ENCODE measurements at places on chromosomes 6 and 20.

DNA sequence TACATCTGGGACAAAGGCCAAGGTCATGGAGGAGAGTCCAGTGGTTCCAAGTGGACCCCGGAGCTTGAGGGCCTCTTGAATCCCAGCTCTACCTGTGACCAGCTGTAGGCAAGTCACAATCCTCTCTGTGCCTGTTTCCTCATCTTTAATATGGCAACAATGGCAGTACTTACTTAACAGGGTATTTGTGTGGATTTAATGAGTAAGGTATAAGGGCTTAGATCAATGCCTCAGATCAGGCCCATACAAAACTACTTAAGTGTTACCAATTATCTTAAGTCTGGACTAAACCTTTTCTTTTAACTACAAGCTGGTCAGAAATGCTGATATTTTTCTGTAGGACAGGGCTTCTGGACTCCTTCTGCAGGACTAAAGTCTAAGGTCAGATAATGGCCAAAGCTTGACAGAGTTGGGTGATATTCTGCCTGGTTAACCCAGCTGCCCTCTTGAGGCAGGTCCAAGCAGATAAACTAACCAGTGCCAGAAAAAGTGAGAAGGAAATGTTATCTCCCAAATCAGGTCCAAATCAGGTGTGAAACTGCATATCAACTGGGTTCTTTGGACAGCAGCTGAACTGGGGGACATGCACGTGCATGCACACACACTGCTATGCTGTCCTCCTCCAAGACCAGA is 2.2 kb downstream of the SULF2 start:
- no peak for DNase-seq

- no peak for DNase-seq
Measured at GRCh38 chr20:49877386-49877921, 37.9 kb downstream of the SPATA2 start.

GRCh38 chr6:80530103-80530502 is 423.6 kb downstream of the BCKDHB start:
- no peak for DNase-seq

DNA sequence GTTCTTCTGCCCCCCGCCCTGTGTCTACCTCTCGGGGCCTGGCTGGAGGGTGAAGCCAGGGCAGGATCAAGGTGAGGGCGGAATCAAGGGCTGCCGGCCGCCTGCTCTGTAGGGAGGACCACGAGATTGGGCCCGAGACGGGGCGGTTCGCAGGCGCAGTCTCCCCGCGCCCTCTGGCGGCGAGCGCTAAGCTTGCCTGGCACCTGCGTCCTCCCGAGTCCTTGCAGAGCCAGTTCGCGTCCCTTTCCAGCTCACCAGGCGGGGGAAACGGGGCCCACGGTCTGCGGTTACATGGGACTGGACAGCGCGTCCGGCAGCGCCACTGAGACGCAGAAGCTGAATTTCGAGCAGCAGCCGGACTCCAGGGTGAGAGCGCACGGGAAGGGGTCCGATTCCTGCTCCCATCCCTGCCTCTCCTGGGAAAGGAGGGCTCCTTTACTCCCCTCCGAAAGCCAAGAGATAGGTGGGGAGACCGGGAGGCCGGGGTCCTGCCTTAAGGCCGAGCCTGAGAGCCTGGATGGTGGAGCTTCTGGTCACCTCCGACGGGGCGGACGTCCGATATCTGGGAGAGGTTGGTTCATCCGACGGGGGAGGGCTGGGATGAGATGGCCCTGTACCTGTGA is 3.6 kb upstream of the MATN4 start:
- peak; percentile 70 for DNase-seq

DNA sequence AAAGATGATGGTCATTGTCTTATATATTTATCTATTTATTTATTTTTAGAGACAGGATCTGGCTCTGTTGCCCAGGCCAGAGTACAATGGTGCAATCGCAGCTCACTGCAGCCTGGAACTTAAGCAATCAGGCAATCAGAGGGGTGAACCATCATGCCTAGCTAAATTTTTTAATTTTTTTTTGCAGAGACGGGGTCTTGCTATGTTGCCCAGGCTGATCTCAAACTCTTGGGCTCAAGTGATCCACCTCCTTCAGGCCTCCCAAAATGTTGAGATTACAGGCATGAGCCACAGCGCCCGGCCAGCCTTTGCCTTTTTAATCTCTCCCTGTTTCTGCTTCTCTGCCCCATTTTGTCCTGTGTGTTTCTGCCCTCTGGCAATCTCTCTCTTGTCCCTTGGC is 102.2 kb downstream of the NCR2 start:
- no peak for DNase-seq

DNA sequence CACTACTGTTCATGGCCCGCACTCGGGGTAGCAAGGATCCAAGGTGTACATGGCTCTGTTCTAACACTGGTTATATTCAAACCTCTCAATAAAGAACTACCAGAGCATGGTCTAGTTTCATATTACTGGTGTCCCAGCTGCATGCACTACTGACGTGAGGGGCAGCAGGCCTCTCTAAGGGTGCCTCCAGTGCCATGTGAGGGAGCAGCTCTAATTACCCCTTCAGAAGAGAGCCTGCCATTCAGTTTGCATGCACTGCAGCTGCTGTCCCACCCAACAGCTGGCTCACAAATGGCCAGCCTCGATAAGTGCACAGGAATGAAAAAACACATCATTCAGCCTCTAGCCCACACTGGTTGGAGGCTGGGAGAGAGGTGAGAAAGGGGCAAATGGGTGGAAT is 85.2 kb downstream of the SMLR1 start:
- DNase-seq: no peak

- no peak for DNase-seq
Measured at GRCh38 chr6:56505512-56506260, 137.0 kb downstream of the DST start.

DNA sequence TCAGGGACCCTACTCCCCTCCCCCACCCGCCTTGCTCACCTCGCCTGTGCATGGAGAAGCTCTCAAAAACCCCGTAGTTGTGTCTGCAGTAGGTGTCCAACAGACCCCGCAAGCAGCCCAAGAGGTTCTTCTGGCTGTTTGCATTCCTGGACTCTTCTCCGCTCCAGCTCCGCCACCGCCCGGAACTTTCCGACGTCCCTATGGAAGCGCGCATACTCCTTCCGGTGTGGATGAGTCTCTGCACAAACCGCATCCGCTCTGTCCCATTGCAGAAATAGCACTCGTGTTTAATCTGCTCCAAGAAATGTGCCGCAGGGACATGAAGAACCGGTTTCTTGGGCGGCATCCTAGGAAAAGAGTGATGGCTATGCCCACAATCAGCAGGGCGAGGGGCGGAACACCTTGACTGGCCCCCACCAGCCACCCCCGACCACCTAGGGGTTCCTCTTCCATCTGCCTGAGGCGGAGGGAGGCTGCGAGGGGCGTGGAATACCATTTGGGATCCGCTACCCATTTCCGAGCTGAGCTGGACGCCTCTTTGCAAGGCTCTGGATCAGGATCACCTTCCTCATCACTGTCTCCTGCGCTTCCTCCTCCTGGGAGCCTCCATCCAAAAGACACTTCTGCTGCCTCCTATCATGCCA is 20.2 kb downstream of the HLA-DRA start:
- DNase-seq: no peak

DNA sequence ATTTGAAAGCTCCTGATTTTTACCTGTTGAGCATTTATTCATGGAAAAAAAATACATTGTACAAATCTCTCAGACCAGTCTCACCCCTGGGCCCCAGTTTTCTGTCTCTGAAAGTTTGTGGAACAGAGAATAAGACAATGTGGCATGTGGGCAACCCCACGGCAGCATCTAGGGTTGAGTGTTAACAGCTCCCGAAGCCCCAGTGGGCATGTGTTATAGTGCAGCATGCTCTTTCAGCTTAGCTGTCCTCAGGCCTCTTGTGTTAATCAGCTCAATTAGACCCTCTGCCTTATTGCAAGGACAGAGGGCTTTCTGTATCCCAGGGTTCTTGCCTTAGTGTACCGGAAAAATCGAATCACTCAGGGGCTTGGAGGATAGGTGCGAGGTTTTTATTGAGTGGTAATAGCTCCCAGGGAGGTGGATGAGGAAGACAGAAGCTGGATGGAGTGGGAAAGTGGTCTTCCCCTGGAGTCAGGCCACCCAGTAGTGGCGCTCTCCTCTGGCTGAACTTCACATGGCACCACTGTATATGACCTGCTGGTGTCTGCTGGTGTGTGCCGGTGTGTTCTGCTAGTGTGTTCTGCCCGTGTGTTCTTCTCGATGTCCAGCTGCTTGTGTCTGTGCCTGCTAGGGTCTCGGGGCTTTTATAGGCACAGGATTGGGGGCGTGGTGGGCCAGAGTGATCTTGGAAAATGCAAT is 382.8 kb downstream of the EPM2A start:
- DNase-seq: no peak

- no peak for DNase-seq
Measured at GRCh38 chr6:51855310-51856082, 231.9 kb downstream of the PKHD1 start.

DNA sequence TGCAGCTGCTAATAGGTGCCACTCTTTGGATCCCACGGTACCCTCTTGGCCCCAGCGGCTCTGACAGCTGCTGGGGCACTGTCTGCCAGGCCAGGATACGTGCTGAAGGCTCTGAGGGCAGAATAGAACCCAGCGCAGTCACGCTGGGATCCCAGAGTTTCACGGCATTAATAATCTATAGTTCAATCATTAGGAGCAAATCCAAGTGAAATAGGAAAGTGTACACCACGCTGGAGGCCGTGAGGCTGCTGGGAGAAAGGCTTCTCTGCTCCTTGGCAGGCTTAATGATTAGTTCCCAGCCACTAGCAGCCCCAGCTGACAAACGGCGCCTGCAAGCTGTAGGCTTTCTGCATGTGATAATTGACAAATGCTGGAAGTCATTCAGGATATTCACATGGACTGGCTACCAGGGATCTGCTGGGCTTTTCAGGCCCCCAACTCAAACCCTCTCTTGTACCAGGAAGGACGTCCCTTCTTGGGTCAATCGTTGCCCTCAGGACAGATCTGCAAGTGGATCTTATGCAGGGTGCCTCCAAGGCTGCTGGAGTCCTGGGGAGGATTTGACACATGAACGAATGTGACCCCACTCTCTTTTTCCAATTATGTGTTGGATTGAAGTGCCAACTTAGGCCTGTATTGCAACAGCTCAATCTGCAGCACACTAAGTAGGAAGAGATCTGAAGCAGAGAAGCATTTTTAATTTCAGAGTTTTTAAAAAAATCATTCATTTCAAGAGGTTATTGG is 50.1 kb upstream of the INSM1 start:
- DNase-seq: no peak

GRCh38 chr6:102309700-102310099 is 916.2 kb downstream of the GRIK2 start:
- no peak for DNase-seq

DNA sequence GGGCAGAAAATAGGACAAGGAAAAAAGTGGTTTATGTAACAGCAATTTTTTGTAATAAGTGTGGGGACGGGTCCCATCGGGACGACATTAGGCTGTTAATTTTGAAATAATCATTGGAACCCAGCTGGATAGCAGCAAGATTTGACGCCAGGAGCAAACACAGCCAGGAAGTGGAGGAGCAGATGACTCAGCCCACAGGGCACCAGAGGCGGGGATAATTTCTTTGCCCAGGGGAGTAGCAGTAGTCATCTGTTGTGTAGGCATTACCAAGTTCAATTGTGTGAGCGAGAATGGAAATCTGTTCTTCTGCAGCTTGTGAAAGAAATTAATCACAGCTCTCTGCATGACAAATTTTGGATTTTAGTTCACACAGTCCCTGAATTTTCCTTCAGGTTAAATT is 22.6 kb upstream of the RIN2 start:
- DNase-seq: no peak

DNA sequence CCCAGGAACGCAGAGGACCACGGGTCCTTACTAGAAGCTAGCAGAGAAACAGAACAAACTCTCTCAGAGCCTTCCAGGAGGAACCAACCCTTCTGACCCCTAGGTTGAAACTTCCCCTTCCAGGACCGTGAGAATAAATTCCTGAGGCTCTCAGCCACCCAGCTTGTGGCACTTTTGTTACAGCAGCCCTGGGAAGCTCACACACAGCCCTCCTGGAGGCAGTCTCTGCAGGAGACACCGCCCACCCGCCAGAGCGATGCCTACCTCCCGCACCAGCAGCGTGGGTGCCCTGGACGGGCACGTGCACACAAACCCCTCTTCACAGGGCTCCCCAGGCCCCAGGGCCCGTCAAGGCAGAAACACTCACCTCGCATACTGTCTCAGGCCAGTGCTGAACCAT is 4.2 kb downstream of the RNASET2 start:
- DNase-seq: no peak

DNA sequence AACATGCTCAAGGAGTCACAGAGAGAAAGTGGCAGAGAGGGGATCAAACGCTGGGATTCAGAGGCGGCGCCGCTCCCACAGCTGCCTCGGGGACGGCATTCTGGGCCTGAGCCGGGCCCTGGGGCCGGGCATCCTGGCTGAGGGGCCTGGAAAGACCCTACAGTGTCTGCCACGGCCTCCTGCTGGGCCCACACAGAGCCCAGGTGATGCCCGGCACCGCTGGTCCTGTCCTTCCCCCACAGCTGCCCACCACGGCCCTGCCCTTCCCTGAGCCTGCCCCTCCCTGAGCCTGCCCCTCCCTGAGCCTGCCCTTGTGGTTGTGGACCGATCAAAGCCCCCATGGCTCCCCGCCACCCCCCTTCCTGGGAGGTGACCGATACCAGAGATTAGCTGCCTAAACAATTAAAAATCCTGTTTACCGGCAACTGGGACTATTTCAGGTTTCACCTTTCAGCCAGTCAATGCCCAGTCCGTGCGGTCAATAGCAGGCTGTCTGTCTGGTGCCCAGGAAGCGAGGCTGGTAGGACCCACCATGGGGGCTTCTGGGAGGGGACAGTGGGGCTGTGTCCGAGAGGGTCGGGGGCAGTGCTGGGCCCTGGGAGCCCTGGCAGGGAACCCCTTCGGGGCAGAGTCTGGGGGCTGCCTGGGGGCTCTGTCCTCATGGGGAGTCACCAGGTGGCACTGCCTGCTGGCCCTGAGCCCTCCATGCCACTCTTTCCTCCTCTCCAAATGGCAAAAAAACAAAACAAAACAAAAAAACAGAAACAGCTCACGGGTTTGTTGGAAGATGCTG is 55.4 kb upstream of the GATA5 start:
- no peak for DNase-seq
